ENCODE measurements at places on chromosomes 2 and 18.

- no peak for DNase-seq
These were observed 54.5 kb downstream of the MEMO1 start for GRCh38 chr2:31956312-31956711.

GRCh38 chr2:117921520-117921919, 92.3 kb downstream of the CCDC93 start:
- DNase-seq = no peak

DNA sequence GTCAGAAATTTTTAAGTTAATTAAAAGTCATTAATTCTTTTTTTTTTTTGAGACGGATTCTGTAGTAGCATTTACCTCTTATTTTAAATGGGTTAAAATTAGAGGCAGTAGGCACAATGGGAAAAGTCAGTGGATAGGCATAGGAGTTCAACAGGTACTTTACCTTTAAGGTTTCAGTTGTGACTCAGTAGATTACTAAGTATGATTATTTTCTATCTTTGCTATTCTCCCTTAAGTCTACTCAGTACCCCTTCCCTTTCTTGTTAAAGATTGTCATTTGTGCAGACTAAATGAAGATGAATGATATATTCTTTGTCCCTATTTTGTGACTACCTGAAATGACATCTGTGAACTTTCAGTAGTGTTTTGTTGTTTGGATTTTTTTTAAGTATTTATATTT, 19.7 kb downstream of the CCNYL1 start:
- DNase-seq = no peak

DNA sequence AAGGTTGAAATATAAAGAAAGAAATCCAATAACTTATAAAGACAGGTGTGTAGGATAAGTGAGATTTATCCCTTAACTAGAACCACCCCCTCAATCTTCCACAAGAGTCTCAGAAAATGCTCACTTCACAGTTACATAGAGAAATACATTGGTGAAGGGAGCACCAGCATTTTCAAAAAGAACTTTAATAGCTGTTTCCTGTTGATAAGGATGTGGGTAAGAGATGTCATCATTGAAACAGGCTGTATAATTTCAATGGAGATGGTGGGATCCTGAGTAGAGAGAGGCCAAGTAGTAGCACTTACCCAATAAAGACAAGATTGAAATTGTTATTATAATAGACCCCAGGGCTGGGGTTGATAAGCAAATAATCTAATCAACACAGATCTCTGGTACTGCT, 162.2 kb upstream of the TACR1 start:
- DNase-seq = no peak

DNA sequence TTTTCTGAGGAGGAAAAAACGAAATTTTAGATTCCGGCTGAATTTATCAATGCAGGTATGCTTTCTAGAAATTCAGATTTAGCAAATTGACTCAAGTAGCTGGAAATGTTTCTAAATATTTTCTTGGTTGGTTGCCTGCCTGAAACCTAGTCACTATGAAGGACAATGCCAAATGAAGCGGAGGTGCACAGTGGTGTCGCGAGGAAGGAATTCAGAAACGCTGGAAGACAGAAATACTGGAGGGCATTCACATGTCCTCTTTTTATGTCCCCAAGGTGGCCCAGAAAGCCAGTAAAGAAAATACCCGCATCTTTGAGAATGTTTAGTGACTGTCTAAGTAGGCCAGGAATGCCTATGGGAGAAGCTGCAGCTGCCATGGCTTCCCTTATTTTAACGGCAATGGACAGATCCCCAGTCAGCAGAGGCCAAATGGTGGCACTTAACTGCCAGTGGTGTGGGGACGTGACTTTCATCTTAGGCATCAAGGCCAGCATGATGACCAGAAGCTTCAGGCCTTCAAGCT, 15.8 kb upstream of the EFR3B start:
- no peak for DNase-seq

- DNase-seq = no peak
These were observed 57.6 kb downstream of the BOLA3 start for GRCh38 chr2:74089816-74090745.

GRCh38 chr18:25240420-25240770, 111.6 kb downstream of the ZNF521 start:
- no peak for DNase-seq

DNA sequence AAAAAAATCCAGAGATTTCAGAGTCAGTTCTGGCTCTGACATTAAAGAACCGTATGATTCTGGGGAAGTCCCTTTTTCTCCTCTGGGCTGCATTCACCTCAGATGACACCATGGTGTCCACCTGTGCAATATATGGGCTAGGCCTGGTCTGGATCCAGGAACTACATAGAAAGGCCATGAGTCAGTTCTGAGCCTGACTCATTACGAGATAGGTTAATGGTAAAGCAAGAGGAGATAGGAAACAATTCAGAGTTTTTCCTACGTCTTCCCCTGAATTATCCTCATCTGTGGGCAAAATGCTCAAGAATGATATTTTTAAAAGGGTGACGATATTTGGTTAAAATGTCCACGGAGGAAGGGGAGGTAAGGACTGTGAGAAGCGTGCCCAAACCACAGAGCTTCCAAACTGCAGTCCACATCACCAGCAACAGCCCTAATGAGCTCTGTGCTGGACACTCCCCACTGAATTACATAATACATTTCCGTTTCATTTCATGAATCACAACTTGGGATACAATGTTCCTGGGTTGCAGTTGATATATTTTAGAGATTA, 180.1 kb upstream of the OSR1 start:
- DNase-seq = no peak

GRCh38 chr2:19540739-19541525, 182.5 kb upstream of the OSR1 start:
- DNase-seq = no peak

- no peak for DNase-seq
These were observed 1.4 kb upstream of the ACMSD start for GRCh38 chr2:134836986-134837385.

- DNase-seq = no peak
These were observed 7.1 kb upstream of the AGAP1 start for GRCh38 chr2:235486729-235487128.

GRCh38 chr2:12412898-12413305, 303.8 kb upstream of the TRIB2 start:
- no peak for DNase-seq

GRCh38 chr2:210517264-210517663, 39.1 kb upstream of the CPS1 start:
- DNase-seq = no peak

DNA sequence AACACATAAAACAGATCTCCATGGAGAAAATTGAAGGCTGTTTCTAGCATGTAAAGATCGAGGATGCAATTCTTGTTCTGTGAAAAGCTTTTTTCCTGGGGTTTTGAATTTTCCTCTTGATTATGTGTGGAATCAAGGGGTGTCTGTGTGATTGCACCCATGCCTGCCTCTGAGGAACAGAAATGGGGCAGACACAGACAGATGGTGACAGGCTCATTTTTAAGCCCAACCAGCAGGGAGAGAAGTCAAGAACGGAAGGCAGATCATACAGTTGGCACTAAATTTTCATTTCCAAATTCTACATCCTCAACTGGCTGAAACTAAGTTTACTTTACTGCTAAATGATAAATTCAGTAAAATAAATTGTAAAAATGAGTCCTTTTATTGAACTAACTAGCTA, 1037.7 kb upstream of the KLHL29 start:
- no peak for DNase-seq

GRCh38 chr2:42335514-42336104, 25.4 kb downstream of the COX7A2L start:
- DNase-seq = no peak

- no peak for DNase-seq
These were observed 103.3 kb downstream of the TMEFF2 start for GRCh38 chr2:192091476-192091875.

DNA sequence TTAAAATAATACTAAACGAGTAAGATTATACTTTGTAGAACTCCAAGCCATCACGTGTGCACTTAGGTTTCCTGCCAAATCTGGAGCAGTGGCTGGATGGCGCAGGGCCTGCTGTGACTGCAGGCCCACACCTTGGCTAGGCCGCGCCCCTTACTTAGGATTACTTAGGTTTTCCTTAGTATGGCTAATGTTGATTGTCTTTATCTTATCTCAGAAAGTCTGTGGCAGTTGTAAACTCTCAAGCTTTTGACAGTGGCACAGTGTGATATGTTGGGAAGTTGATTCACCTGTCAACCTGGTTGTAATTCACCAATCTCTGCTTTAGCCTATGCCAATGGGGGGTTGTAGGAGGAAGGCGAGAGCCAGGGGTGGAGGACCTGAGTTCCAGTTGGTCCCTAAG, 208.4 kb downstream of the ZNF407 start:
- no peak for DNase-seq

GRCh38 chr2:20618886-20619521, 31.9 kb downstream of the HS1BP3 start:
- DNase-seq = no peak
